HuH-7.5 (cell line): ENCODE measurements at places on chromosomes 6 and 20.

- DNase-seq: no peak
These were observed 489.5 kb downstream of the CBLN4 start for GRCh38 chr20:55515832-55516231.

GRCh38 chr6:107083047-107083768 lies 32.1 kb downstream of the BEND3 start:
- DNase-seq: no peak

DNA sequence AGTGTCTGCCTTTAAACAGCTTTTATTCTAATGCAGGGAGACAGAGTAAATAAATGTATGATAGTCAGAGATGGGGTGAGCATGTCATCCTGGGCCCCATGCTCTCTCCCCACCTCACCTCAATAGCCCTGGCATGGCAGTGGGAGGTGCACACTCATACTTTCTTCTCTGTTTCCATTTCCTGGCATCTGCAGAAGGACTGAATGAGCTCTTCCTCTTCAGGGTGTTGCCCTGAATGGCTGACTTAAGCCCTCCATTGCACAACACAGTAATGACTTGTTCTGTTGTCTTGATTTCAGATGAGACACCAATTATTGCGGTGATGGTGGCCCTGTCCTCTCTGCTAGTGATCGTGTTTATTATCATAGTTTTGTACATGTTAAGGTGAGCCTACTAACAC lies 57.0 kb upstream of the GNRH2 start:
- no peak for DNase-seq

- DNase-seq: no peak
These were observed 861.2 kb upstream of the EYS start for GRCh38 chr6:66568271-66568670.

GRCh38 chr6:62516291-62517141 lies 230.5 kb upstream of the KHDRBS2 start:
- no peak for DNase-seq

- DNase-seq: no peak
These were observed 3.1 kb downstream of the FYN start for GRCh38 chr6:111870051-111870741.

DNA sequence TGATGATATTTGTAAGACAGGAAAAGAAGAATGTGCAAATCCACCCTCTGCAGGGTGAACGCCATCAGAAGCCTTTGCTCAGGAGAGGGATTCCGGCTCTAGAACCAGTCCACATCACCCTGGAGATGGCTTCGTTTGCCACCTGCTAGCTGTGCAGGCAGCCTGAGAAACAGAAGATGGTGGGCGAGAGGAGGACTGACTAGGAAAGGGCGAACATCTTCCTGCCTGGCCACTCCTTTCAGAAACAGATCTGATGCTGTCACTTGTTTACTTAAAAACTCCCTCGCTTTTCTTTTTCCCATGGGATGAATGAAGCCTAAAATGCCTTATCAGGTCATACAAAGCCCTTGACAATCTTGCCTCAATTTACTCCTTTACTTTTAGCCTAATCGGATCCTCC lies 1.2 kb downstream of the PTPRA start:
- DNase-seq: no peak

DNA sequence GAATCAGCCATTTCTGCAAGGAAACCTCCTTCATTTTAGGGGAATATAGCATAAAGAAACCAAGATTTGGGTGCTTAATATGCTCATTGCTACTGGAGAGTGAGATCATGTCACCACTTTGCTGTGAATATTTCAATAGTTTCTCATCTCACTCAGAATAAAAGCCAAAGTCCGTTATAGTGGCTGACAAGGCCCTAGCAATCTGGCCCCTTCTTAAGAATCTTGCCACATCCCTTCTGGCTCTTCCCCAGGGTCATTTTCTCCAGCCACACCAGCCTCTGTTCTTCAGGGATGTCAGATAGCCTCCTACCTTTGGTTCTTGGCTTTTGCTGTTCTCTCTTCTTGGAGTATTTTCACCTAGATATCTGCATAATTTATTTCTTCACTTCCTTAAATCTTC lies 24.8 kb upstream of the MLIP start:
- no peak for DNase-seq

DNA sequence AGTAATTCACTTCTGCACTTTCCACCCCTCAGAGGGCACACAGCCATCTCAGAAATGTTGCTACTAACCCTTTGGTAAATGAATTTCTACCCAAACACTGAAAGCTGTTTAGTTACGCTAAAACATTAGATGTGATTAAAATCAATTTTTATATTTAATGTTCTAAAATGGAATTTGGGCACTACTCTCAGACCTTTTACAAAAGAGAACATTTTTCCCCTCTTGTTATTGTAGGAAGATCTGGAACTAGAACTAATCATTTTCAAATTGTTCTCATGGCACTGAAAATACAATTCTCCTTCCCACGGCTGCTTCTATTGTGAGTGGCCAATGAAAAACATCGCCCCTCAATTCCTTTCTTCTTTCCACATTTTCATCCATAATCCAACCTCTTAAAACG lies 627.4 kb downstream of the CDH26 start:
- no peak for DNase-seq

- DNase-seq: no peak
These were observed 395.3 kb downstream of the TBC1D32 start for GRCh38 chr6:120938876-120939472.

GRCh38 chr6:150152891-150153876 lies 10.3 kb downstream of the PPP1R14C start:
- DNase-seq: no peak

DNA sequence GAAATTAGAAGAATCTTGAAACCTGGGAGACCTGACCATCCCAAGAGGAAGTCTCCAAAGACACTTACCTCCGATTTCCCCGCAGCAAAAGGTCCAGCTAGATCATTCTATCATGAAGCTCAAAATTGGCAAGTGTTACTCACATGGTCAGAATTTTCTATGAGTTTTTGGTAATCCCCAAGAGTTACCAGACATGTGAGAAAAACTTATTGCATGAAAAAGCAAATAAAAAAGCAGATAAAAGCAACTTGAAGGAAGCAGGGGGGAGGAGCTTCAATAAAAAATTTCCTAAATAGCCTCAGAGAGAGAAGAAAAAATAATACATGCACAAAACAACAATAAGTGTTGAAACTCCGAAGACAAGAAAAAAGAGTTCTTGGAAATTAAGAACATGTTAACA lies 27.3 kb downstream of the VNN1 start:
- DNase-seq: no peak

DNA sequence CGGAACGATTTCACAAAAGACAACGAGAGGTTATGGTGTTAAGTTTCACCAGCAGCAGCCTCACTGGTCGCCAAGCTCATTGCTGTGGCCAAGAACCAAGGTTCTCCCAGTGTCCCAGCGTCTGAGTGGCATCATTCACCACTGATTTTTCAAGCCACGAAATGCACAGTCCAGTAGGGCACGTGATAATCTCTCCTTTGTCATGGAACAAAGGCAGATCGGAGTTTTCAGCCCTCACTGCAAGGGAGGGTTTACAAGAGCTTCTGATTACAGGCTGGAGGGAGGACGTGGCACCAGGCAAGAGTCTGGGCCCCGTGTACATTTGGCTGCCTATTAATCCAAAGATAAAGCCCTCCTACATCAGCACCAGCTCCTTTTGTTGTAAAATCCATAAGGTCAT lies 2.0 kb downstream of the CD24 start:
- peak; percentile 43 for DNase-seq

- no peak for DNase-seq
These were observed 270.7 kb upstream of the RGS17 start for GRCh38 chr6:153401751-153402150.

DNA sequence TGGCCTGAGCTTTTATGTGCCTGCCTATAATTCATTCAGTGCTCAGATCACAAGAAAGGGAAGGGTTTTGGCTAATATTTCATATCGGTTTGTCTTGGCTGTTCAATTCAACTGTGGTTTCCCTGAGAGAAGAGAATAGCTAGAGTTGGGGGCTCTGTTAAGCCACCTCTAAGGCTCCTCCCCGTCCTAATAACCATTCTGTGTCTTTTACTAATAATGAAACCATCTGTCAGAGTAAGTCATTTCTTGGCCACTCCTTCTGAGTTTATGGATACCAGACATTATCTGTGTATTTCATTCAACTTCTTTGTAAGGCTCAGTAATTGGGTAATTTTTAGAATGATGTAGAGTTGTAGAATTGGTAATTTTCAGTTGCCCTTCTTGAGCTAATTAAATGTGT lies 5.2 kb downstream of the STX11 start:
- no peak for DNase-seq

DNA sequence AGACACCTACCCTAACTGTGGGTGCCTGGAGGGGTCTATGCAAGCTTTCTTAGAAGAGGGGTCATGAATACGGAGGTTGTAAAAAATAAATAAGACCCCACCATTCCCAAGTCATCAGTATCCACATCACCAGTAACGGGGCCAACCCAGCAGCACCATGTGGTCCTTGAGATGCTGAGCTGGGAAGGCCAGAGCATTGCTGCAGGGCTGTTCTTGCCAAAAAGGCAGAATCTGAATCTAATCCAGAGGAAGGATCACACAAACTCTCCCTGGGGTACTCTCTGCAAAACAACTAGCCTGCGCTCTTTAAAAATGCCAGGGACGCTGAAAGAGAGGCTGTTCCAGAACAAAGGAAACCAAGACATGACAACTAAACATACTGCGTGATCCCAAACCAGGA lies 43.2 kb downstream of the SSR1 start:
- DNase-seq: no peak

GRCh38 chr20:36273414-36274180 lies 32.5 kb upstream of the DLGAP4 start:
- no peak for DNase-seq

DNA sequence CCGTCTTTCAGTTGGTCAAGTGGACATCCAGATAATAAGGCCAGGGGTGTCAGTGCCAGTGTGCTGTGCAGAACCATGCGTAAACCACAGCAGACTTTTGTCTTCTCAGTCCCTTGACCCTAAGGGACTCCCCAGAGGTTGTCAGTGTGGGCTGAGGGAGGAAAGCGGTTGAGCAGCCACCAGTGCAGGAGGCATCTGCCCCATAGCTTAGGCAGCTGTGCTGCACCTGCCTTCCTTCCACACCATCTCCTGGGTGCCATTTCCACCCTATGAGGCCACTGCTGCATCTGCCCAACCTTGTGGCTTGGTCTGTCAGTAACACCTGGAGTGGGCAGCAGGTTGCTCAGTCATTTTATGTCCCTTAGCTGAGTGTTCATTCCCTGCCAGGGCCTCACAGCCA lies 26.0 kb downstream of the PRPF6 start:
- no peak for DNase-seq

DNA sequence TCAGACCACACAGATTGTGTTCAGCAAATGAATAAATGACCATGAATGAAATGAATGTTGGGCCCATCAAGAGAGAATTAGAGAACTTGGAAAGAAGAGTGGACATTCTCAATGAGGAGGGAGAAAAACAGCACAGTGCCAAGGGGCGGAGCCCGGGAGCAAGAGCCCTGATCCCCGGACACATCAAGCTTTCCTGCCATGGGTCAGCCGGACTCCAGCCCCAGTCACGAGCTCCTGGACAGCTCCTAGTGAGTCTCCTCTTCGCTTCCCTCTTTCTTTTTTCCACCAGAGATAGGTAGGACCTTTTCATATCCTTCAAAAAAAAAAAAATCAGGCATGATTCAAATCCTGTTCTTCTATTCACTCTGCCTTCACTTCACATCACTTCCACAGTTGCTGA lies 274.2 kb downstream of the NRN1 start:
- DNase-seq: no peak

- DNase-seq: no peak
These were observed 94.6 kb downstream of the BANF2 start for GRCh38 chr20:17794400-17794799.

DNA sequence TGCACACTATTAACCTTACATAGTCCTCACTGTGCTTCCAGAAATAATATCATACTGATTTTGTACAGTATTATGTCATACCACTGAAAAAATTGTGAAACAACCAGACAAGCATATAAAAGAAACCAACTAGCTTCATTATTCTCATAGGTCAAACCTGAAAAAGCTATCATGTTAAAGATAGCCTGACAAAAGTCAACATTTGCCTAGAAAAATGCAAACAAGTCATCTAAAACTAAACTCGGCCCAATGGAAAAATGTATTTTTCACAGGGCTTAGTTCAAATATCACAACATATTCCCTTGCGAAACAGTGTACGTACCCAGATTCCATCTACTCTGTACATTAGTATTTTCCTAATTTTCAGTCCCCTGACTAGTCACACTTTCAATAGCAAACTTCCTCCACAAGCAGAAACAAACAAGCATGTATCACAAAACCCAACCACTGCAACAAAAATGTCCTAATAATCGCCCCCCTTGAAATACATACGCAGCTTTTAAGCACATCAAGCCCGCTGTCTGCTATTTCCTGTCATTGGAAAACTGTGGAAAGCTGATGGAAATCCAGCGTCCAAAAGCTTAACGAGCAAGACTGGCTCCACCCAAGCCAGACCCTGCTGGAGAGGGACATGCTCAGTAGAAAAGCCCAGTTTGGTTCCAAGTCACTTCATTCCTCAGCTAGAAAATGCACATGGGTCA lies 93.1 kb downstream of the EPB41L2 start:
- DNase-seq: peak; percentile 8

- DNase-seq: no peak
These were observed 138.6 kb downstream of the RPS12 start for GRCh38 chr6:132952986-132953385.

- no peak for DNase-seq
These were observed 2.9 kb upstream of the TRIM39 start for GRCh38 chr6:30323806-30324205.

DNA sequence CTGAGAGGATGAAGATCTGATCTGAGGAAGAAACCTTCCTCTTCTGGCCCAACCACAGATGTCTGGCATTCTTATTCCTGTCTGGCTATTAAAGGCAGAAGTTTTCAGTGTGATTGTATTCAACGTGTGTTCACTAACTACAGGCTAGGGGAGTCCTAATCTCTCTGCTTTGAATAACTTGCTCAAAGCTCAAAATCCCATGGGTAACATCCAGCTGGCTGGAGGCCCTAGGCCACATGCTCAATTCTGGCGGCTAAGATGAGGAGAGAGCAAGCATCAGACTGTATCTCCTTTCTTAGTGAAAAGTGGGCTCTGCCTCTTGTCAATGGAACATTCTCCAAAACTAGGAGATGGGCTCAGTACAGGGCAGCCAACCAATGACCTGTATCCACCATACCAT lies 478.0 kb downstream of the KIF16B start:
- no peak for DNase-seq

- DNase-seq: no peak
These were observed 68.4 kb upstream of the PBOV1 start for GRCh38 chr6:138286698-138287097.

GRCh38 chr6:71336901-71337300 lies 48.3 kb downstream of the OGFRL1 start:
- DNase-seq: no peak

GRCh38 chr6:151160929-151161757 lies 78.6 kb upstream of the AKAP12 start:
- DNase-seq: no peak

GRCh38 chr20:3406481-3407039 lies 909 bp downstream of the DNAAF9 start:
- DNase-seq: no peak

DNA sequence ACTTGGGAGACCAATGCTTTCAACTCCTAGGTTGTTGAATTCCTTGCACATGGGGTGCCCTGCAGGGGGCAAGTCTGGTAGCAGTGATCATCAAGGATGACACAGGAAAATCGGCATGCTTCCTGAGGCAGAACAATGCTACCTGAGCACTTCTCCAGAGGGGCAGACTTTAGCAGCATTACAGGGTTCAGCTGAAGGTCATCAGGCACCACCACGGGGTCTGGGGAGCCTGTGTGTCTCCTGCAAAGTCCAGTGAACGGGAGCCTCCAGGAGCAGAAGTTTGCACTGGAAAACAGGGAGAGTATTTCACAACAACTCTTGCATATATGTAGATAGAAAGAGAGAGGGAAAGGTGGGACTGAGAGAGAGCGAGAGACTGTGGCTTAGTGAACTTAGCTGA lies 10.2 kb downstream of the VSX1 start:
- DNase-seq: no peak
